Stimulated activated CD4-positive, alpha-beta T cell treated with anti-CD3 and anti-CD28 coated beads, Interleukin-1b, Interleukin-23, amount 100 ng/mL, for 4 hours (primary cell): ENCODE measurements at places on chromosomes 4 and X.

- DNase-seq = no peak
These were observed 212.6 kb upstream of the AGTR2 start for GRCh38 chrX:115957862-115958490.

GRCh38 chr4:181637186-181638105, 605.8 kb upstream of the TENM3 start:
- no peak for DNase-seq

DNA sequence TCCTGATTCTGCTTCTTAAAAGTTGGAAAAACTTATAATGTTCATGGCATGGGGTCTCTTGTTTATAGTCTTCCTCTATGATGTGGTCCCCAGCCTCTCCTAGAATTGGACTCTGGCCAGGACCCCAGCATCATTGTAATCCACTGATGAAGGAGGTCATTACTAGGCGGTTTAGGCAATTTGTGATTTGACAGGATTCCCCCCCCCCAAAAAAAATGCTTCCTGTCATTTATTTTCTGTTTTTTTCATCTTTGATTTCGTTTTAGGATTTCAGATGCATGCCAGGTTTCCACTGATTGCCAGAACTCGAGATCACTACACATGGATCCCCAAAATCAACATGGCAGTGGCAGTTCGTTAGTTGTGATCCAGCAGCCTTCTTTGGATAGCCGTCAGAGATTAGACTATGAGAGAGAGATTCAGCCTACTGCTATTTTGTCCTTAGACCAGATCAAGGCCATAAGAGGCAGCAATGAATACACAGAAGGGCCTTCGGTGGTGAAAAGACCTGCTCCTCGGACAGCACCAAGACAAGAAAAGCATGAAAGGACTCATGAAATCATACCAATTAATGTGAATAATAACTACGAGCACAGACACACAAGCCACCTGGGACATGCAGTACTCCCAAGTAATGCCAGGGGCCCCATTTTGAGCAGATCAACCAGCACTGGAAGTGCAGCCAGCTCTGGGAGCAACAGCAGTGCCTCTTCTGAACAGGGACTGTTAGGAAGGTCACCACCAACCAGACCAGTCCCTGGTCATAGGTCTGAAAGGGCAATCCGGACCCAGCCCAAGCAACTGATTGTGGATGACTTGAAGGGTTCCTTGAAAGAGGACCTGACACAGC, 4.9 kb downstream of the SPRY1 start:
- no peak for DNase-seq

- no peak for DNase-seq
These were observed 74.4 kb downstream of the MTMR1 start for GRCh38 chrX:150767475-150768131.

DNA sequence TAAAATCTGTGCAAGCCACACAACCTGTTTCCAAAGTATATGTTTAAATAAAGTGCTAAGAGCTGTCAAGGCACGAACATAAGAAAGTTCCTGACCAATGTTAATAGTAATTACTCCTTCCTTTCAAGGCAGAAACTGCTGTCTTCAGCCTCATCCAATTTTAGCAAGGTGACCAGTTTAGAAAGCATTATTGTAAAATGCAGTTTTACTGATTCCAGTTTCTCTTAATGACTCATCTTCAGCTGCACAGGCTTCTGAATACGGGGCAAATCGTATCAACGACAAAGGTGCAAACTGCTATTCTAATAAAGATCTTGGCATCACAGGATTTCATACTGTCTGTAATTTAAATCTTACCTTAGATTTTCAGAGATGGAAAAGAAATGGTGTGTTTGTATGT, 87.5 kb downstream of the PPP3CA start:
- DNase-seq = no peak

DNA sequence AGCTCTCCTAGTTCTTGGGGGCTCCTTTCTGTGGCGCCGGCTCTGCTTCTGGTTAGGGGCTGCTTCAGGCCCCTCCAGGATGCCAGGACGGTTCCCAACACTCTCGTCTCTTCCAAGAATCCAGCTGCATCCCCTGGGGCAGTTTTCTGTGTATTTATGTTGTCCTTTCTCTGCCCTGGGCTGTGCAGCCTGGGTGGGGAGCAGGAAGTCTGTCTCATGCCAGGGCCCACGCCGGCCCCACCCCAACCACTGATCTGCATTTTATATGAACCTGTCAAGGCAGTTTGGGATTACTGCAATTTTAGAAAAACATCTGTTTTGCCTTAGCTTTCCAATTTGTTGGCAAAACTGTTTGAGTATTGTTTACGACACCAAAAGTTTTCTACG, 14.6 kb downstream of the CTBP1 start:
- DNase-seq = no peak

DNA sequence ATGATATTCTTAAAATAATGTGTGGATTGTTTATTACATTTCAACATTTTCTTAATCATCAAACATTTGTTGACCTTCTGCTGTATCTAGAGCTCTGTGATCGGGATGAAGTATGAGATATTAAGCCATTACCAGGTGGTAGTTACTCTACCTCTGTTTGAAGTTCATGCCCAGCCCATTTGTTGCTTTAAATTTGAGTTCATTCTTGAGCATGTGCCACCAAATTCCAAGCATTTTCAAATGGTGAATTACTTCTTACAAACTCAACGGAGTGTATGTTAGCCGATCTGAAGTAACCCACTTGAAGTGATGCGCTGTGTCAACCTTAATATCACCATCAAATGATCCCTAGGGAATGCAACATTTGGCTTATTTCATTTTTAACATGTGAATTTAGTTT, 7.3 kb upstream of the DTHD1 start:
- no peak for DNase-seq

GRCh38 chr4:123446865-123447474, 50.4 kb downstream of the SPRY1 start:
- no peak for DNase-seq

- no peak for DNase-seq
These were observed 69.4 kb downstream of the PABPC4L start for GRCh38 chr4:134132086-134132783.

DNA sequence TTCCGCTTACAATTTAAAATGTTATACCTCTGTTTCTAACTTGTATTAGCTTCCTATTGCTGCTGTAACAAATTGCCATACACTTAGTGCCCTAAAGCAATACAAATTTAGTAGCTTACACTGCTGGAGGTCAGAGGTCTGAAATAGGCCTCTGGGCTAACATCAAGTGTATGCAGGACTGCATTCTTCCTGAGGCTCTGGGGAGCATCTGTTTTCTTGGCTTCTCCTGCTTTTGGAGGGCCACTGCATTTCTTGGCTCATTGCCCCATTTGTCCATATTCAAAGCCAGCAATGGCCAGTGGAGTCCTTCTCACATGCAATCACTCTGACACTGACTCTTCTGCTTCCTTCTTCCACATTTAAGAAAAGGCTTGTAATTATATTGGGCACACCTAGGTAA, 639.8 kb upstream of the INTU start:
- no peak for DNase-seq

DNA sequence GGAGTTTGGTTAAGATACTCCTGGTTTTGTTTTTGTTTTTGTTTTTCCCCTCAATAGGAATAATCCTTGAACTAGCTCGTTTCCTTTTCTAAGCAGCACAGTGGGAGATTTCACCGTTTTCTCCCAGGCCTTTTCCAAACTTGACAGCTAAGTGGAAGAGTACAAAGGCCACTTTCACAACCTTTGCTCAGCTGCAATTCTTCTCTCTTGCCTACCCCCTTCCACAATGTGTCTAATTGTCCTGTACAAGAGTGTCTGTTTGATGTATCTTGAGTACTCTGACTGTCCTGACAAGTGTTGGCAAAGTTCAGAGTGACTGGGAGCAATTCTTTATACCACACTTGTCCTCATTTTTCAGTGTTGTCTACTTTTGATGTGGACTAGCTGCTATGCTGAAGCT, 674.3 kb upstream of the AMOT start:
- DNase-seq = no peak

DNA sequence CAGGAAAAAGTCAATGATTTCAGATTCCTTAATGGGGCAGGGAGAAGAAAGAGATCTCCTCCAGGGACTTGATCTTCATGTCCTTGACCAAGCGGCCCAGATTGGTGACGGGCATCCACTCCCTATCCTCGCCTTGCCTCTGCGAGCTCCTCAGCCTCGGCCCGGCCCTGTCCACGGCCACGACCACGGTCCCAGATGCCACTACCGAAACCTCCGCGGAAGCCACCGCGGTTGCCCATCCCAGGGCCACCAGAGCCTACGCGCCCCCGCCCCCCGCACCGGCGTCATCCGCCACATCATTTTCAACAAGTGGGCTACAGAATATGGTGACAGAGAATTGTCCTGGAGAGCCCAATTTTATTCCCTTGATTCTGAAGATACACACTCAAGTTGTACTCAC, 751.2 kb upstream of the PABPC4L start:
- no peak for DNase-seq

GRCh38 chr4:6658597-6659075, 18.2 kb downstream of the MRFAP1 start:
- peak; percentile 56 for DNase-seq

- no peak for DNase-seq
These were observed 77.3 kb downstream of the STK32B start for GRCh38 chr4:5128569-5128968.

GRCh38 chr4:153527690-153528089, 61.5 kb downstream of the TMEM131L start:
- DNase-seq = no peak

- no peak for DNase-seq
These were observed 151.2 kb downstream of the MGST2 start for GRCh38 chr4:139816856-139817255.

GRCh38 chr4:74933562-74934015, 673 bp downstream of the PARM1 start:
- DNase-seq = no peak

DNA sequence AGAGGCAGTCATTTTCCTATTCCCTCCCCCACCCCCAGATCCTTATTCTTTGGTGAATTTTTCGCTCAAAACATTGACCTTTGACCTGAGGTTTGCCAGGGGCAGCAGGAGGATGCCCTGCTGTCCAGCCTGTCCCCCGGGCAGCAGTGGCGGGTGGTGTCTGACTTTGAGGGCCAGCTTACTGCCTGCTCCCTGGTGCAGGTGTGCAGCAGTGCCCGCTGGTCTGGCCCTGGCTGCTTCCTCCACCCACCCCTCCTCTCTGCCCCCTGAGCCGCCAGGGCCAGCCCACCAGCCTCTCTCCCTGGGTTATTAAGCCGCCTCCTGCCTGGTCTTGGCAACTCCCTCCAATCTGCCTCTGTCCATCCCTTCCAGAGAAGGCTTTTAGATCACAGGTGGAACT, 40.8 kb upstream of the GRPEL1 start:
- no peak for DNase-seq

GRCh38 chrX:130623518-130623917, 221.7 kb downstream of the RBMX2 start:
- DNase-seq = no peak

DNA sequence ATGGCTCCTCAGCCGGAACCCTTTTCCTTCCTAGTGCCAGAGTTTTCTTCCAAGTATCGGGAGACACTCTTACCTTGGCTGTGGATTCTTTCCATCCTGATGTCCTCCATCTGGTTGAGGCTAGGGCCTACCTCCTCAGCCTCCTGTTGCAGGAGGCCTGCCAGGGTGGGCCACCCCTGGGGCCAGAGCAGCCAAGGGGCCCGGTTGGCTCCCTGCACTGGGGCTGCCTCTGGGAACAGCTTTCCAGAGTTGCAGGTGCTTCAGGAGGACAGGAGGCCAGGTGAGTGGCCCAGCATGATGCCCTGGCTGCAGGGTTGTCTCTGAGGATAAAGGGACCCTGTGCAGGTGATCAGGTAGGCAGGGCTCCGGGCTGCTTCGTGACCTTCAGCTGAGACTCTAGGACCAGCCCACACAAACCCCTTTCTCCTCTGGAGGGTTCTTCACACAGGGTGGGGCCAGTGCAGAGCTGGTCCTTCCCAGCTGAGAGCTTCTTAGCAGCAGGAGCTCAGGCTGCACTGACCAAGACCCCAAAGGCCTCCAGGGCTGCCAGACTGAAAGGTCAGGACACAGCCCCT, 5.3 kb upstream of the GPR78 start:
- no peak for DNase-seq

GRCh38 chr4:23476515-23477090, 413.2 kb downstream of the PPARGC1A start:
- DNase-seq = no peak
